ENCODE measurements at places on chromosomes 2 and 18.

- DNase-seq, result no peak
Measured at GRCh38 chr2:133504566-133505505, 63.4 kb downstream of the NCKAP5 start.

DNA sequence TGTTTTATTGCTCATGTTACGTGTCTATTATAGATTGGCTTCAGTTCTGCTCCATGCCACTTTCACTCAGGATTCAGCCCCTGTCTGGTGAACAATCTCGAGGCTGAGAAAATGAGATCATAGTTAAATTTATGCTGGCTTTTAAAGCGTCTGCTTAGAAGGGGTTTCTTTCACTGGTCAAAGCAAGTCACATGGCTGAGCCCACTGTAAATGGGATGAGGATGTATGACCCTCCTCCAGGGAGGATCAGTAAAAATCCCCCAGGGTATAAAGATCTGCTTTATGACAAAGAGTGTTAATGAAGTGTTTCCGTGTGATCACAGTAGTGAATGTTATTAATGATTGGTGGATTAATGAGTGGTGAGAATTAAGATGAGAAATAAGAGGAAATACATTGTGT, 6.2 kb upstream of the PLCL1 start:
- DNase-seq, result no peak

DNA sequence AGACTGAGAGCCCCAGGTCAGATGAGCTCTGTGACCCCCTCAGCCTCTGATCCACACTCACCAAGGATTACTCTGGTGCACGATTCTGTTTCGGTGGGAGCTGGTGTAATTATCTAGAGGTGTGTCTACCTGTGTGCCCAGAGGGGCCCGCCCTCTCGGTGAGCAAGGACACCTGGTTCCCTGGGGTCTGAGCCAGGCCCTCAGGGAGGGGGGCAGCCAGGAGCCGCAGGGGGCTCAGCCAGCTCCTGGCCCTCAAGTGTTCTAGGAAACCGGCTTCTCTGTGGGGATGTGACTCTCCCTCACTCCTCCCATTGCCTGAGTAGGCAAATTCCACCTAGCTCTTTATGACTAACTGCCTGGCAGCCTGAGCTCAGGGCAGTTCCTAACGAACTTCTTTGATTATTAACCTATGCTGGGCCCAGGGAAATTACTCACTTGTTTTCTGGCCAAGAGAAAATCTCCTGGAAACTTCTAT, 17.4 kb downstream of the AGAP1 start:
- peak; percentile 55 for DNase-seq

GRCh38 chr18:49344096-49344495, 116.3 kb downstream of the DYM start:
- DNase-seq, result no peak

GRCh38 chr18:26764586-26764985, 100.9 kb downstream of the AQP4 start:
- no peak for DNase-seq

GRCh38 chr2:127873707-127874303, 12.0 kb downstream of the AMMECR1L start:
- no peak for DNase-seq

GRCh38 chr2:217331523-217332416, 471.9 kb upstream of the TNP1 start:
- no peak for DNase-seq

- DNase-seq, result no peak
Measured at GRCh38 chr2:173448938-173449471, 94.3 kb downstream of the CDCA7 start.

DNA sequence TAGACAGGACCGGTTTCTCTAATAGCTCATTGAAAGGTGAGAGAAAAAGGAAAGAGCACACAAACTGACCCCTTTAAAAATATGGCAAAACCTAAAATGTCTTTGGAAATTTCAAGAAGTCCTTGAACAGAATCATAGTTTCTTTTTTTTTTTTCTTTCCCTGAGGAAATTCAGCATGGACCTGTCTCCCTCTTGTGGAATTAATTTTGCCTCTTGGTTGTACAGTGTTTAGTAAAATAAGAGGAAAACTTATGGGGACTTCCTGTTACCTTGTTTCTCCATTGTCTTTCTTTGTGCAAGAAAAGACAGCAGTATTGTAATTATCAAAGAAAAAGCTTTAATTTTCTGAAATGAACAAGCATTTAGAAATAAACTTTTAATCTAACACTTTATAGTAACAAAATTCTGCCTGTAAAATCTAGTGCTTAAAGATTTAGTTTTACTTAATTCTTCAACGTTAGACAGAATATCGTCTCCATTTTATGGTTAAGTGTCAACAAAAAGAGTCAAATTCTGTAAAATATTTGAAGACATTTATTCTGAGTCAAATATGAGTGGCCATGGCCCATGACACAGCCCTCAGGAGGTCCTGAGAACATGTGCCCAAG, 176.3 kb upstream of the NABP1 start:
- peak; percentile 33 for DNase-seq

- no peak for DNase-seq
Measured at GRCh38 chr2:99278793-99279291, 22.2 kb downstream of the LYG1 start.

- DNase-seq, result no peak
Measured at GRCh38 chr2:226725126-226725860, 74.3 kb downstream of the IRS1 start.

- DNase-seq, result no peak
Measured at GRCh38 chr2:86229221-86229620, 30.0 kb downstream of the MRPL35 start.

- DNase-seq, result no peak
Measured at GRCh38 chr2:69715964-69716363, 26.0 kb upstream of the ANXA4 start.

DNA sequence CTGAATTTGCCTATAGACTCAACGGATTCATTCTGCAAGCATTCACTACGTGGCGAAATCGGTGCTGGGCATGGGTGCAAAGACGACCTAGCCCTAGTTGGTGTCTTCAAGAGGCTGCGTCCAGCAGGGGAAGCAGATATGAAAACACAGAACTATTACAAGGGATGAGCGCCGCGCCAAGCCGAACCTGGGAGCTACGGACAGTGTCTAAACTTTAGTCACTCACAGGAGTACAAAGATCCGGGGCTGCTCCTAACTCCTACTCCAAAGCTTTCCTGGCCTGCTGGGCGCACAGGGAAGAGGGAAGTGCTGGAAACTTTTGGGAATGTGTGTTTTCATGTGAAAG, 732 bp upstream of the ANXA4 start:
- no peak for DNase-seq

DNA sequence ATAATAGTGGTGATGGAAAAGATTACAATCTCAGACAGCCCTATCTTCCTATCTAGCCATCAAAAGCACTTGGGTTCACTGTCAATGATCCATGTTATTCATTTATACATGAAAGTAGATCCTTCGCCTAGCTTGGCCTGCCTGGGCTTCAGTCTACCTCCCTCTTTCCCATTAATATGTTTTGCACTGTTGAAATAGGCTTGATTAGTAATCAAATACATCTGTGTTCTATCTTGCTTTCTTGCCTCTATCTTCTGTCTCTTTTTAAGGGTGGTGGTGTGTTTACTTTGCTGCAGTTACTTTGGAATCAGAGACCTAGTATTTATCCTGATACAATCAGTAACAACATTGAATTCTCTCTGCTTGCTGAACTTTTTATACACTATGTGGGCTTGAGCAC, 521.2 kb downstream of the TNS1 start:
- no peak for DNase-seq

DNA sequence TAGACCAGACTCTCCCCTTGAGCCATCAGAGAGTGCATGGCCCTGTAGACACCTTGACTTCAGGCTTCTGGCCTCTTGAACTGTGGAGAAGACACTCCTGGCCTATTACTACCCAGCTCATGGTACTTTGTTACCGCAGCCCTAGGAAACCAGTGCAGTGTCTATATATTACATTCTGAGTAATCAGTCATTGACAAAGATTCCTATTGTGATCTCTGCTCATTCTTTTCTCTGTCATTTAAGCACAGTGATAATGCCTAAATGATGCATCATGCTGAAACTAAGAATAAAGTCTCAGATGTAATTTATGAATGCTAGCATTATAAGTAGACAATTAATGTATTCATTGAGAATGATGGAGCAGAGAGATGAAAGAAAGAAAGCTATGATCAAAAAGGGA, 603.5 kb downstream of the SOCS6 start:
- DNase-seq, result no peak

GRCh38 chr2:34784701-34785100, 1185.6 kb upstream of the FAM98A start:
- no peak for DNase-seq

- DNase-seq, result no peak
Measured at GRCh38 chr18:35495536-35496314, 2.0 kb downstream of the INO80C start.

Measured in NCI-H1105 treated with DMSO at 0.1 percent for 48 hours (cell line).